ENCODE measurements at places on chromosomes 7 and 10.
A peak's percentile ranks its signal among the peaks of the same experiment; 100 is the strongest.

- no peak for DNase-seq
These were observed 282.7 kb upstream of the ZNF32 start for GRCh38 chr10:43931308-43931930.

DNA sequence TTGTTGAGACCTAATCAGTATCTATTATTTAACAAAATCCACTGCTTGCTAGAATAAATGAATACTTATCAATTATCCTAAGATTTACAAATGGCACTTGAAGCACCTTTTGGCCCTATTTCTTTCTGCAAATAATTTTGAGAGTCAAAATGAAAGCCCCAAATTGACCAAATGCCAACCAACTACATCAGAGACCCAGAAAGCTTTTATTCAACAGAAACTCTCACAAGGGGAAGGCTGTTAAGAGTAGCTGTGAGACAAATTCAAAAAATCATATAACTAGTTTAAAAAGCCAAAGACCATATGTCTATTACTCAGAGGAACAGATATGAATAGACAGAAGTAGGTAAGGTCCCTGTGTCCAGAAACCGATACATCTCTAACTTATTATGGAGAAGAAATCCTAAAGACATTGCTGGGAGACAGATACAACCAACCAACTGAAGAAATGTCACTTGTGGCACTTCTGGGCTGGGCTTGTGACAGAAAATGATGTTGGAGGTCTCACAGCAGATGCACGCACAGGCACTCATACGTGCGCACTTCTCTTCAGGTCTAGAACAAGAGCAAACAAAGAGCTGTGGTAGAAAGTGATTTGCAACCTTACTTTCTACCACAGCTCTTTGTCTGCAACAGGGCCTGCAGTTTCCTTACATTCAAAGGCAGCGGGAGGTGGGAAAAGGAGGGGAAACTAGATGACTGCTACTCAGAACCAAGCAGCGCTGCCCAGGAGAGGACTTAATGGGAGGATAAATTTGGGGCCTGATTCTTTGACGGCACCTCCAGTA is 58.6 kb upstream of the KCNIP2 start:
- DNase-seq = no peak

- no peak for DNase-seq
These were observed 3.3 kb downstream of the SLIT1 start for GRCh38 chr10:97182288-97182990.

- DNase-seq = no peak
These were observed 2.2 kb upstream of the INSIG1 start for GRCh38 chr7:155295511-155295910.

DNA sequence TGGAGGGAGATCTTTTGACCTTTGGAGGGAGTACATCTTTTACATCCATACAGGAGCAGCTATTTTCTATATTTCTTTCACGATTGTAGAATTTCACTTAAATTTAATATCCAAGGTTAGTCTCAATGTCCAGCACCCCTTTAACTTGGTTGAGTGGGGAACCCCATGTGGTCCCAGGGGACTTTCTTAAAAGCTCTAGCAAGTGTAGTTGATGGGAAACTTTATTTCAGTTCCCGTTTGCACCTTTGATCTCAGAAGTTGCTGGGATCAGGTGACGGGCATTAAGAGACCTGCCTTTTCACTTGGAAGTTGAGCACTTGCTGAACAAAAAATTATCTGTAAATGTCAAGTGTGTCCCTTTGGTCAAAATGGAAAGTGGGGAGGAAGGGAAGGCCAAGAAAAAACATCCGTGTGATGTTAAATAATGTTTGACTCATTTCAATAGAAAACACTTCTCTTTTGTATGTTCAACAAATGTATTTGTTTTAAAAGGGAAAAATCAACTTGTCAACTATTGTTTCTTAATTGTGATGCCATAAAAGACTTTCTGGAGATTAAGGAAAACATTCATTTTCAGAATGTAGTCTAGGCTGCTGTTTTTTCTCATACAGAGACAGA is 370.1 kb upstream of the GALNT17 start:
- DNase-seq = no peak

DNA sequence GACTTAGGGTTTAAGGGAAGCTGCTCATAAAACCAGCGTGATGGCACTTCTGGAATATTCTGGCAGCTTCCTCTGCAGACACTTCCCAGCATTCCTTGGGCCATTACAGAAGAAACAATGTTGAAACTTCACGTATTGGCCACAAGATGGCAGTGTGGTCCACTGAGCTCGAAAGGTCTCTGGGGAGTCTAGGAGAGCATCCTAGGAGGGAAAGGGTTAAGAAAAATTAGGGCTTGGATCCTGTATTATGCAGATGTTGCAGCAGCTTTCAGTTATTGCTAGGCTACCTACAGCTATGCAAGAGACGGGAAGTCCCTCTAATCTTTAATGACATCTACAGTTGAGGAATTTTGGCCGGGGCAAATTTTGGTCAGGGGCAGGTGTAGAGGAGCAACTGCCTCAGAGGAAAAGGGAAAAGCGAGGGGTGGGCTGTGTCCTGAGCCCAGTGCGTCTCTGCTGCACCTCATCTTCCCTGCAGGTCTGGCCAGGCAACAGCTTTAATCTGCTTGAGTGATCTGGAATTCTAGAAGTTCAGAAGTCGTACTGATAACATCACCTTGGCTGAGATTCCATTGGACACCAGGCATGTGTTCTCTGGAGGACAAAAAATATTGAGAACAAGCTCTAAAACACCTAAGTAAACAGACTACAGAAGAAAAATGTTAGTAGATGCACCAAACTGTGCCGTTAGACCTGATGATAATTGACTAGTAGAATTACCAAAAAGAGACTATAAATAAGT is 220.8 kb upstream of the PRSS58 start:
- no peak for DNase-seq

DNA sequence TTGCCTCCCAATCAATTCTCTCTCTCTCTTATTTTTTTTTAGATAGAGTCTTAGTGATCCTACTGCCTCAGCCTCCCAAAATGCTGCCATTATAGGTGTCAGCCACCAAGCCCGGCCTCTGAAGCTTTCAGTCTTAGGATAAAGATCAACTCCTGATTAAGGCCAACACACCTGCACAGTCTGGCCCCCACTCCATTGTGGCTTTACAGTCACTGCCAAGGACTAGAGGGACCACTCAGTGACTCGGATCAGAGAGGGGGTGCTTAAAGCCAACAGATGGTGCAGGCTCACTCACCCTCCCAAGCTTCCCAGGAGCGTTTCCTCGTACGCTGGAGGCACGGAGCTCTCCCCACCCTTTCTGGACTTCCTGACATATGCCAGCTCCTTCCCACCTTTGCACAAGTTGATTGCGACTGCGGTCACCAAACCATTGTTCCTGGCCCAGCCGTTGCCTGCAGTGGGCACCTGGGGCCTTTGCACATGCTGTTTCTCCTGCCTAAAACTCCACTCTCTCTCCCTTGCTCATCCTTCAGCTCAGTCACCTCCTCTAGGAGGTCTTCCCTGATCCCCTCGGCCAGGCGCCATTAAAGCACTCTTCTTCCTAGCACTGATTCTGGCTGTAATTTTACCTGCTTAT is 1.7 kb upstream of the CDH23 start:
- no peak for DNase-seq

GRCh38 chr10:100006243-100006886 is 3.4 kb downstream of the DNMBP start:
- no peak for DNase-seq

GRCh38 chr10:72096115-72097000 is 8.0 kb upstream of the SPOCK2 start:
- no peak for DNase-seq

DNA sequence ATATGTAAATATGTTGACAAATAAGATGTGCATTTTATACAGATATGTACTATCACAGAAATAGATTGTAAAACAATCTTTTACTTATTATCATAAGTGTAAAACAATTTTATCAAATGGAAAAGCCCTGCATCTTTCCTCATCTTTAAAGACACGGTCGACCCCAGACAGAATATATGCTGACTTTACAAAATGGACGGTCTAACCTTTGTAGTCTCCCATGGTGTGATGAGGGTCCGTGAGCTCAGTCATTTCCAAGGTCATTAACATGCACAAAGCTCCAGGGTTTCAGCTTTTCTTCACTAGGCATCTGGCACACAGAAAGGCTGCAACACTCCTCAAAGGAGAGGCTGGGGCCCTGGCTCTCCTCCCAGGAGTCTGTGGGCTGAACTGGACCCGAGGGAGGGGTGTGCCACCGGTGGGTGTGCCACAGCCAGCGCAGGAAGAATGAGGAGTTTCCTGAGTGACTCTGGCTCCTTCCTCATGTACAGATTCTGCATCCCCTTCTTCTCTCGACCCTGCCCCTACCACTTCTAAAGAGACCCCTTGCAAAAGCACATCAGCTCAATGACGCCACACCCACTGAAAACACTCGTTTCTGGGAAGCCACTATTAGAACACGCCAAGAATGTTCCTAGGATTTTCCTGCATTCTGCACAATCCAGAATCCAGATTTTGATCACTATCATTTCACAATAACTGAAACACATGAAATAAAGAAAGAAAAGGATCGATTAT is 26.2 kb upstream of the ABLIM1 start:
- DNase-seq = peak; percentile 78

DNA sequence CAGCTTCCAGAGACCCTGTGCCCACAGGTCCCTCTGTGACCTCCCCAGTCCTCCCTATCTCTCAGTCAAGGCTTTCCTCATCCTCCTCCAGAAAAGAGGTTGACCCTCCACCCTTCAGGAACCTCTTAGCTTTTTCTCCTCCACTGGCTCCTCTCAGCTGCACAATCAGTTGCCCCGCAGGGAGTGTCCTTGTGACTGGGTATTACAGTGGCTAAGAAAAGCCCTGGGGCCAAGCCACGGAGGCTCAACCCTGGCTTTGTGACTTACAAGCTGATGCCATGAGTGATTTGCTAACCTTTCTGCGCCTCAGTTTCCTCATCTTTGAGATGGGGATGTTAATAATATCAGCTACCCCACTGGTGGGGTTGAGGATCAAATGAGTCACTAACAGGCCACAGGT is 66.4 kb upstream of the ZMIZ1 start:
- DNase-seq = no peak

GRCh38 chr7:127667017-127667670 is 15.2 kb downstream of the SND1 start:
- no peak for DNase-seq

DNA sequence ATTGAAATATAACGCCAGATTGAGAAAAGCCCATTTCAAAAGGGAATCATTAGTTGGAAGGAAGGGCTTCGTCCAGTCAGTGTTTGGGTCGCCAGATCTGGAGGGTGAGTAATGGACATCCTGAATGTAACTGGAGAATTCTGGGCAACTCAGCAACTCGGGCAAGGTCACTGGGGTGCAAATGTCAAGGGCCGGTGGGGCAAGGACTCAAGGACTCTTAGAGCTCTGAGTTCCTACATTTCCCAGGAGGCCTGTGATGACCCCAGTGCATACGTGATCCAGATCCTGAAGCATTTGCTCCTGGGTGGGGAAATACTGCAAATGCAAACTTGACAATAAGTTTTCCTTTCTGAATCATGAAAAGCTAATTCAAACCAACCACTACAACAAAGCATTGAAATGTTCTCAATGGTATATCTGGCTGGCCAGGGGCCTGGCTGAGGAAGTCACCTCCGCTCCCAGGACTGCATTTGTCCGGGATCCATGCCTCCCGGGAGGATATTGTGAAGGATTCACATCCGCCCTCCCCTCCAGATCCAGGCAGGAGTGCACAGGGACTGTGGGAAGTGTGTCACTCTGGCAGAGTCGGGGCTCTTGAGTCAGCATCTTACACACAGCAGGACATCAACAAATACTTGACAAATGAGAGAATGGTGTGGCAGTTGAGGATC is 164.0 kb downstream of the FANK1 start:
- no peak for DNase-seq

DNA sequence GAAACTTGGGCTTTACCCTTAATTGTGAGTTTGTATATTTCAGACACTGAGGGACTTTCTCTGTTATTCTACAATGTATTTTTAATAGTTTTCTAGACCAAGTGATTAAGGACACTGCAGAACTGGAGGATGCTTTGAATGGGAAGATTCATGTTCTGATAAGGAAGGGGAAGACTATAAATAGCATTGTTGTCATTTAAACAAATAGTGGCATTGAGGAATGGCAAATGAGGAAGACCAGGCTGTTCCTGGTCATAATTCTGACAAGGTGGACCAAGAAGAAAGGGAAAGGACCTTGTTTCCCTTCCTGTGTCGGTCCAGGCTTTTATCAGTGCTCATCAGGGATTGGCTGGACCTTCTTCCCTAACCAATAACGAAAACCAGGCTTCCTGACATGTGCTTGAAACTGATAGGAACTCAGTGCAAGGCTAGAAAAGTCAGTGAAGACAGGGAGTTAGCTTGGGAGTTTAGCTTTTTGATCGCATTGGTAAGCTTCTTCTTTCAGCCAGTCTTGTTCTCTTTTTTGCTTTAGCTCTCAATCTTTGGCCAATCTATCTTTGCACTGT is 116.2 kb downstream of the ITGA8 start:
- DNase-seq = no peak

DNA sequence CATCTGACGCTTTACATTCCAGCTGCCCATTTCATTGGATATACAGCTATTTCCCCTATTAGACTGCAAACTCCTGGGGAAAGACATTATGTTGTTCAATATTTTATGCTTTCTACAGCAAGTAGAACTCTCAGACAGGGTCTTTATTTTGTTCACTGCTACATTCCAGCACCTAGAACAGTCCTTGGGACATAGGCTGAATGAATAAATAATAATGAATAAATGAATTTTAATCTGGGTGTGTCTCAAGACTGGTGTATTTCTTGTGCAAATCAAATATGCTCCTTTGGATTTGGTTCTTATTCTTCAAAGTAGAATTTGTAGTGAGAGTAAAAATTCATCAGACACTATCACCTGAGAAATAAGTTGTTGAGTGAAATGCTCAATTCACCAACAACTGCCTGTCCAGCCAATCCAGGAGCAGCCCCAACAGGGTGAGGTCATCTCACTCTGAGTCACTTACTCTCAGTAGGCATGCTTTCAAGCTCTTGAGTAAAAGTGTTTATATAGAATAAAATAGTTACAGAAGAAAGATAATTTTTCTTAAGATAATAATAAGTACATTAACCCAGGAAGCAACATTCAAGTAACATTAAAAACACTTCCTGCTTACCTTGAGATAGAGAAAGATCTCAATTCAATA is 287.5 kb upstream of the NPVF start:
- no peak for DNase-seq

DNA sequence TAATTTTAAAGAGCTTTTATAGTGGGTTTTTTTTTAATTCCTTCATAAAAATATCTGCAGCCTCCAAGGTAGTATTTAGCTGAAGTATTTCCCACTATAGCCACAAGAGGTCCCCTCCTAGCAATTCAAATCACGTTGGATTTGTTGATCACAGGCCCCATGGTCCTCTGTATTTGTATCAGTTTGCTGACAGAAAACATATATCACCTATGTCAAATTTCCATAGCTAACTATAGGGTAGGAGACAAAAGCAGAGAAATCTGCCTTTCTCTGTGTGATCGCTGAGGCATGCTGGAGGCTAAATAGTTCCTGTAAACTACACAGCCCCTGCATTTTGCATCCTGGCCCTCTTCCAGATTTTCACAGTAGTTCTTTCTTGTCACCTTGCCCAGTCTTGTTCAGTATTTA is 1.7 kb upstream of the CTNNA3 start:
- DNase-seq = no peak

GRCh38 chr10:14240253-14241189 is 90.2 kb downstream of the FRMD4A start:
- DNase-seq = no peak

- no peak for DNase-seq
These were observed 9.8 kb upstream of the LAMB1 start for GRCh38 chr7:108012499-108013430.

GRCh38 chr10:43884501-43885105 is 235.9 kb upstream of the ZNF32 start:
- DNase-seq = no peak

All from mucosa of descending colon (tissue), 3 donors.